ENCODE measurements at places on chromosomes 12 and 14. TPM values are rescaled to one million over a fixed set of nuclear protein-coding genes. Genes with fewer than 3 reads are reported as not detected.

Gene NRIP2
- 0.59 TPM for total RNA-seq

DNA sequence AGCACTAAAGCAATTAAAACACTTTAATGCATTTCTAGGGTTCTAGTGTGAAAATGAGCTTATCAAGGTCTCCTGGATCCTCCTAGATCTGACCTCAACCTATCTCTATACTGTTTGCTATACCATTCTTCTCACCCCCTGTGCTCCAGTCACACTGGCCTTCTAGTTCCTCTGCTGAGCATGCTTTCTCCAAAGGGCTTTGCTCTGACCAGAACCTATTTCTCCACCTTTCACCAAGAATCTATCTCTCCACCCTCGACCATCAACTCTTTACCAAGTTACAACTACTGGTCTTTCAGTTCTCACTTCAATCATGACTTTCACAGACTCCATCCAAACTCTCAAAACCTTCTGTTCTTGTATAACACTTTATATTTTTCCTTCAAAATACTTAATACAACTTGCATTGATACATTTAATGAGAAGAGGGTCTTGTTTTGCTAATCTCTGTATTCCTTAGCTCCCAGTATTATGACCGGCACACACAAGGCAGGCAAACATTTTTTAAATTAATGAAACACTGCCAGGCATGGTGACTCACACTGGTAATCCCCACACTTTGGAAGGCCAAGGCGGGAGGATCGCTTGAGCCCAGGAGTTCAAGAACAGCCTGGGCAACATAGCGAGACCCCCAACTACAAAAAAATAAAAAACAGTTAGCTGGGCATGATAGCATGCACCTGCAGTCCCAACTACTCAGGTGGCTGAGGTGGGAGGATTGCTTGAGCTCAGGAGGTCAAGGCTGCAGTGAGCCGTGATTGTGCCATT, 22.8 kb downstream of the PPP1R12A start:
- no peak overlapping the region for H3K4me3 ChIP-seq
- no peak for DNase-seq
- no peak overlapping the region for H3K27ac ChIP-seq
- no peaks in the 10 kb centered on the region for H3K27me3 ChIP-seq

- DNase-seq, result no peak
- H3K27ac ChIP-seq, result no peak within 1 kb of the TSS
- H3K4me3 ChIP-seq, result peak within 1 kb of the TSS; percentile 39
These were observed at the start of gene ESR2 for GRCh38 chr14:64293976-64294671. TSS of gene ESR2 (minus strand) at chr14:64294371. CDS start at chr14:64282985, 11,386 bp downstream.

- no peaks in the 10 kb centered on the region for H3K36me3 ChIP-seq
- H3K27ac ChIP-seq, result no peak overlapping the region
- no peaks in the 10 kb centered on the region for H3K4me1 ChIP-seq
- DNase-seq, result no peak
- H3K4me3 ChIP-seq, result no peak overlapping the region
These were observed 19.5 kb downstream of the FIGNL2 start for GRCh38 chr12:51829011-51829481.

Gene CMKLR1
- total RNA-seq, result 11.0 TPM

GRCh38 chr12:14058717-14059116, 77.3 kb upstream of the GRIN2B start:
- H3K4me3 ChIP-seq, result no peak overlapping the region
- H3K36me3 ChIP-seq, result no peaks in the 10 kb centered on the region
- no peak for DNase-seq
- no peak overlapping the region for H3K27ac ChIP-seq

Gene RFLNA
- 0.41 TPM for total RNA-seq

DNA sequence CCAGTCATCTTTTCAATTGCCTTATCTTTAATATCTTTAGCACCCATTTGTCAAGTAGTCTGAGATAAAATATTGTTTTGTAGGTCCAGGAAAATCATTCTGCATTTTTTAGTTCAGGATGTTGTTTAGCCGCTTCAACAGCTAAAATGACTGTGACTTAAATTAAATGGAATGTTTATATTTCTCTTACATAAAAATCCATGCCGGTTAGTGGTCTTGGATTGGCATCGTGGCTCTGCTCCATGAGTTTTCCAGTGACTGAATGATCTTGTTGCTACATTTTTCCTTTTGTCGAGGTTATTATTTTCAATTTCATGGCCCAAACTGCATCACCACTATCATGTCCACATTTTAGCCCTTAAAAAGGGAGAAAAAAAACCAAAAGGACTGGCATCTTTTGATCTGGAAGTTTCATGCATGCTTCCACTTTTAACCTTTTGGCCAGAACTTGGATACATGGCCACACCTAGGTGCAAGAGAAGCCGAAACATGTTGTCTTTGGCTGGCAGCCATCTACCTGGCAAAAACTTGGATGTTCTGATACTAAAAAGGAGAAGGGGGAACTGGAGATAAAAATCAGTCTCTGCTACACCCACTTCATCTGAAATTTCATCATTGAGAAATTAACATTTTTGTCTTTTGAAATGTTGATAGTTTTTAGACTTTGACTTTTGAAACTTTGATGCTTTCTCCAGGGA, 142.4 kb downstream of the OTOGL start:
- H3K4me1 ChIP-seq, result peaks cover 12% of the 10 kb centered on the region
- H3K36me3 ChIP-seq, result no peaks in the 10 kb centered on the region
- no peak overlapping the region for H3K4me3 ChIP-seq
- H3K27ac ChIP-seq, result no peak overlapping the region
- H3K27me3 ChIP-seq, result no peaks in the 10 kb centered on the region
- no peak for DNase-seq

Gene CLEC4C
- not detected for total RNA-seq

Gene CELA1
- not detected for total RNA-seq

GRCh38 chr14:84819528-84819927, 710.4 kb upstream of the FLRT2 start:
- H3K27ac ChIP-seq, result no peak overlapping the region
- H3K27me3 ChIP-seq, result no peaks in the 10 kb centered on the region
- no peak for DNase-seq
- no peaks in the 10 kb centered on the region for H3K36me3 ChIP-seq

Gene TRPV4
- 0.90 TPM for total RNA-seq

Measured in right atrium auricular region (tissue), 2 donors.